ENCODE measurements at places on chromosomes 12 and 14.

DNA sequence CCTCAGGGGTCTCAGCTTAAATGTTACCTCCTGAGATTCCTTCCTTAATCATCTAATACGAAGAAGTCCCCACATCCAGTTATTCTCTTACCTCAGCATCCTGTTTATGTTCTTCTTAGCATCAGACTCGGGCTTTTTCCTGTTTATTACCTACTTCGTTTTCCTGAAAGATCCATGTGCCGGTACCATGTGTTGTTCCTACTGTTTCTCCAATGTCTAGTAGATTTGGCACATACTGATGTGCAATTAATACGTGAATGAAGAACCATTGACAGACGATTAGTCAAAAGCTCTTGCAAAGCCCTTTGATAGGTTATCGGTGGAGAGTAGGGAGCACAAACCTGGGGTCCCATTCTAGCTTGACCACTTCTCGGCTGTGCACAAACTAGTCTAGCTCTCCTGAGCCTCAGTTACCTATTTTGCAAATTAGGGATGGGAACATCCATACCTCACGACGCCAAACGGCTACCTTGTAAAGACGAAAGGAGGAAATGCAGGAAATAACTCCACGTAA is 735 bp upstream of the MAPKAPK5 start:
- DNase-seq = no peak

DNA sequence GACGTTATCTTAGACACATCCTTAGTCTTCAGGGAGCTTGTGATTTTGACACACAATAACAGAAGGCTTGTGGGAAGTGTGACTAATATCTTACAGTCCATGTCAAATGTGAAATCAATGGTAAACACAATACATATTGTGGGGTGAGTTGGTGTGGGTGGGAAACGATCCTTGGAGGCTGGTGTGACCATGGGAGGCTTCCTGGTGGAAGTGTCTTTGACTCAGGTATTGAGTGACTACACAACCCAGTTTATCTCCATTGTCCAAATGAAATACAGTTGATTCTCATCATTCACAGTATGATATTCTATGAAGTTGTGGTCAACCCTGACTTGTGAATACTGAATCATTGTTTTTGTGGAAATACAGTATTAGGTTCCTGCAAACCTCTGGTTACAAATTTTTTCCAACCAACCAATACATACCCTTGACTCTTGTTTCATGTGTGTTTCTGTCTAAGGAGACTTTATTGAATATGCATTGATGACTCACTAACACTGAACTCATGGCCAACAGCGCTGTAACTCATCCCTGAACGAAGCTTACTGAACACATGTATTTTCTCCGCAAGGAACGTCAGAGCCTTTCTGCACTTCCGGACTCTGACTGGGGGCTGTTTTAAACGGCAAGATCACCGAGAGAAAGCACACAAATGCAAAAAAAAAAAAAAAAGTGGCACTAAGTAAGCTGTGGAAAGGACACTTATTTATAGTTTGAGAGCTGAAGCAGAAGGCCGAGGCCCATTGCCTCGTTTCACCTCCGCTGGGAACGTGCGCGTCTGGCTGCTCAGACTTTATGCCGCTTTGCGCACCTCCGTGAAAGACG is 59.0 kb downstream of the CLMN start:
- DNase-seq = no peak

DNA sequence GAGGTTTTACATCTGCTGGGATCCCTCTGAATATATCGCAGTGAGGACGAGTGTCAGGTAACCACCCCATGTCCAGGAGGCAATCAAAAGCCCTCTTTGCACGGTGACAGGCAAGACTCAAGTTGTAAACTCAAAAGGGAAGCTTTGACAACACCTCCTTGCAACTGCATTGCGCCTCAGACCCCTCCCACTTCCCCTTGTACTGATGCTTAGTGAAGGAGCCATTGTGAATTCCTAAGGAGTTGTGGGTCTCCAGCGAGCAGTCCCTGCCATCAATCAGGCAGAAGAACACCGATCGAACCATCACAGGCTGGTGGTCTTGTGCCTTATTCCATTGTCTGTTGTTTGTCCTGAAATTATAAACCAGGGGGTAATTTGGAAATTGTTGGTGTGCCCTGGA is 112.6 kb downstream of the CCDC60 start:
- no peak for DNase-seq

DNA sequence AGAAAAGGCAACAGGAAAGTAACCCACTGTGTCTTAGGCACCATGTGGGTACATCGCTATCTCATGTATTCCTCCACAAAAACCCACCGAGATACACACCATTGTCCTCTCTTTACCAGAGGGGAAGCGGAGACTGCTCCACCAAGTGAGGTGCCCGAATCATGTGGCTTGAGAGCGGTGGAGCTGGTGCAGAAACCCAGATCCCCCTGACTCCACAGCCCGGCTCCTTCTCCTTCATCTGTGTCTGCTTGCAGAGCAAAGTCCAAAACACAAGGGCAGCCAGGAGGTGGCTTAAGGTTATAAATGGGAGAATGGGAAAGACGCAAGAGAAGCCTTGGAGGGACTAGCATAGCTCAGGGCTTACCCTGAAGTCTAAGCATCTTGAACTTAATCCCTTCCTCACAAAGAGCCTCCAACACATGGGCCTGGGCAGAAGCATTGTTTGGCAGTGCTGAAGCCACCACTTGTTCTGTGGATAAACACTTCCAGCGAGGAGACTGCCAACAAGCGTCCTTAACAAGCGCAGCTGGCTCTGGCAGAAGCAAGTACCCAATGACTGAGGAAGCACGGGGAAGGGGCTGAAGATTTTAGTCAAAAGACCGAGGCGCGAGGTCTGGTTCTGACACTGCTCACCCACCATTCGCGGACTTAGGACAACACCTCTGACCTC is 83.0 kb downstream of the TTC7B start:
- no peak for DNase-seq

GRCh38 chr12:73383584-73384222 is 1111.5 kb downstream of the TRHDE start:
- DNase-seq = no peak

DNA sequence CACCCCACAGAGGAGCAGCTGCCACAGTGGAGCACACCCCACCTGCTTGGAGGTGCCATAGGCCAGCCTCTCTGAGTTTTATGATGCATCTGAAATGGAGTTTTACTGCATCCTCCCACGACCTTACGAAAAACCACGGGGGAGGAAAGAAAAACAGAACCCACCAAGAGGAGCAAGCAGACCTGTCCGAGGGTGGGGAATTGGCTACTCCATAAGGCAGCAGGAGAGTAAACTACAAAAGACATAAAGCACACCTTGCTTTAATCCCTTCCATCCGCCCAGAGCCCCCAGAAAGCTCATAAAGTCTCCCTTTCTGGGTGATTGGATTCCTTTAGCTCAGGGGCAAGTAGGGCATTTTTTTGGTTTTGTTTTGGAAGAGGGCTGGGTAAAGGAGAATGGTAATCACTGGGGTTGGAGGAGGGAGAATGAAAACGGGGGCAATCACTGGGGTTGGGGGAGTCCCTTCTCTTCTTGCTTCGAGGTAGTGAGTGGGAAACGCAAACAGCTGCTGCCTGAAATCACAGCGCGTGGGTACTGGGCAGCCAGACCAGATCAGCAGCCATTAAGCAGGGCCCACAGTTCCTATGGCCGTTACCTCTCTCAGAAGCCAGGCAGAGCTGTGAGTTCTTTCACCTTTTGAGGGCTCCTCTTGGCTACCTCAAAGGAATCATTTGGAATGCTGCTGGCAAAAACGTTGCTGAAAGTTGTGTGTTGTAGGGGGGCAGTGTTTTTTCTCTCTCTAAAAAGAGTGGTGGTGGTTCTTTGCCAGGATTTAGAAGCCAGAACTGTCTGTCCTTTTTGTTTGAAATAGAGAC is 433.6 kb downstream of the ZFP36L1 start:
- DNase-seq = no peak

DNA sequence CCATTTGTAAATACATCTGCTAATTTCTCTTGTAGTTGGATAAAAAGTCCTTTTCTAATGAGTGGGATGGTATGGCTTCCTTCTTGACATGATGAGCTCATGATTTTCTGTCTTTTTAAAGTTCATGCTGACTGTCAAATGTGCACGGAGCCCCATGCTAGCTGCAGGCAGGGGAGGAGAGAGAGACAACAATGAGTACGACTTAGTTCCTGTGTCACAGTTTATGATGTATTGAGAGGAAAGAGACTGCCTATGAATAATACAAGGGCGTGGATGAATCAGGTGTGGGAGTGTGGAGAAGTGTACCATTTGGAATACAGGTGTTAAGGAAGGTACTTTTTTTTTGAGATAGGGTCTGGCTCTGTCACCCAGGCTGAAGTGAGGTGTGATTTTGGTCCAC is 10.7 kb upstream of the TBC1D30 start:
- no peak for DNase-seq

- no peak for DNase-seq
Measured at GRCh38 chr12:9867531-9867930, 1.6 kb downstream of the CLEC2B start.

- no peak for DNase-seq
Measured at GRCh38 chr14:37721976-37722659, 126.7 kb downstream of the TTC6 start.

DNA sequence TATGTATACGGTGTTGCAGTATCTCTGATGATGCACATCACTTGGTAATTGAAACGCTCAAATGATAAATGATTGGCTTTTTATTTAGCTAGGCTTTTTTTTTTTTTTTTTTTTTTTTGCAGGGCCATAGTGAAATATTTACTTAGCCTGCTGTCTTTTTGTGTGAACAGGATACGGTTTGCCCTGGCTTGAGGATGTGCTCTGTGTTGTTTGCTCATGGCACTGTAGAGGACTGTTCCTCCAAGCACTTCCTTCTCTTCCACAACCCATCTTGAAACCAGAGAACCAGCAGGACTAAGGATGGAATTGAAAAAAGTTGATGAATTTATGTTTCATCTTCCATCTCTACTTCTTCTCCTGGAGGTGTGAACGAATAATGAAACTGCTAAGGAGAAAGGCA is 15.5 kb upstream of the SSPN start:
- no peak for DNase-seq

DNA sequence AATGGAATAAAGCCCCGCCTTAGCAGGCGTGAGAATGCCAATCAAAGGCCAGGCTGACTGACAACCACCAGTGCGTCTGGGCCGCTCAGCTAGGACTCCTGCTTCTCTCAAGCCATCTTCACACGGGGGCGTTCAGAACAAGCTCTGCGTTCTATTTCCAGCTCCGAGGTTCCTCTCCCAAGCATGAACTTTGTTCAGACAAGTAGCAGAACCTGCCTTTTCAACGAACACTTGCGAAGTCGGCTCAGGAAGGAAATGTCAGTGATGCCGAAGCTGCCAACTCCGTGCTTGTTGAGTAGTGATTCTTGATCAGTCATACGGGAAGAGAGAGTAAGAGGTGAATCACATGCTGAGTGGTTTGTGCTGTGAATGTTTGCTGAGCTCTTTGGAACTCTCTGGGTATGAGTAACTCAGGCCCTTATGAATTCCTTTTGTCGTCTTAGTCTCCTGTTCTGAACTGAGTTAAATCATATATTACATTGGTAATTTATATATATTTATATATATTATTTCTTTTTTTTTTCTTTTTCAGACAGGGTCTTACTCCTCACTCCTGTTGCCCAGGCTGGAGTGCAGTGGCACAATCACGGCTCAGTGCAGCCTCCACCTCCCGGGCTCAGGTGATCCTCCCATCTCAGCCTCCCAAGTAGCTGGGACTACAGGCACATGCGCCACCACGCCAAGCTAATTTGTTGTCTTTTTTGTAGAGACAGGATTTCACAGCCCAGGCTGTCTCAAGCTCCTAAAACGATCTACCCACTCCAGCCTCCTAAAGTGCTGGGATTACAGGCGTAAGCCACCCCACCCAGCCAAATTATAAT is 29.4 kb upstream of the BCL7A start:
- DNase-seq = peak; percentile 71

DNA sequence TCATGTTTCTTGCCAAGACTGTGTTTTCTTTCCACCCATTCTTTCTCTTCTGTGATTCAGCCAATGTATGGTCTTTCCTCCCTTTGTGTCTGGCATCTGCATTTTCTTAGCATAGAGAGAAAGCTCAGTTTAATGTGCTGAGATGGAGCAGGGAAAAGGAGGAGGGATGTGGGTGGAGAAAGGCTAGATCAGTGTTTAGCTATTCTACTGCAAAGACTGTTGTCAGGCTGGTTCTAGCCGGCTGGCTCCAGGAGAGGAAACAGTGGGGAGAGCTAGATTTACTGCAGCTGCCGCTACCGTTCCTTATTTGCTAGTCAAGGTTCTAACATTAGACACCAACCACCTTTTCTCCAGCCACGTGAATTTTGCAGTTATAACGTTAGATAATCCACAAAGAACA is 5.2 kb upstream of the RIMKLB start:
- DNase-seq = no peak

DNA sequence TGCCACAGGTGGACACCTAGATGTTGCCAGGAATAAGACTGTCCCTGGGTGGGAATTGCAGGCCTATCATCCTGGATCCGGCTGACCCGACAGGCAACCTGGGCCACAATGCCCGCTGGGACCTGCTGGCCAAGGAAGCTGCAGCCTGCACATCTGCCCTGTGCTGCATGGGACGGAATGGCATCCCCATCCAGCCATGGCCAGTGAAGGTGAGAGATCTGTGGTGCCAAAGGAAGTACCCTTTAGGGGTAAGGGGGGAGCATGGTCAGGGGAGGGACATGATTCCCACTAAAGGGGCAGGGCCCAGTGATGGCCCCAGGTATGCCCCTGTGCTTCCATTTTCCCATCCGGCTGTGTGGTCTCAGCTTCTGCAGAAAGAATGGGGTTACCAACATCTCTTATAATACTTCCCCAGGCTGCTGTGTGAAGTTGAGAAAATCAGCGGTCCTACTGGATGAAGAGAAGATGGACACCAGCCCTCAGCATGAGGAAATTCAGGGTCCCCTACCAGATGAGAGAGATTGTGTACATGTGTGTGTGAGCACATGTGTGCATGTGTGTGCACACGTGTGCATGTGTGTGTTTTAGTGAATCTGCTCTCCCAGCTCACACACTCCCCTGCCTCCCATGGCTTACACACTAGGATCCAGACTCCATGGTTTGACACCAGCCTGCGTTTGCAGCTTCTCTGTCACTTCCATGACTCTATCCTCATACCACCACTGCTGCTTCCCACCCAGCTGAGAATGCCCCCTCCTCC is 8.6 kb upstream of the OAS2 start:
- no peak for DNase-seq

DNA sequence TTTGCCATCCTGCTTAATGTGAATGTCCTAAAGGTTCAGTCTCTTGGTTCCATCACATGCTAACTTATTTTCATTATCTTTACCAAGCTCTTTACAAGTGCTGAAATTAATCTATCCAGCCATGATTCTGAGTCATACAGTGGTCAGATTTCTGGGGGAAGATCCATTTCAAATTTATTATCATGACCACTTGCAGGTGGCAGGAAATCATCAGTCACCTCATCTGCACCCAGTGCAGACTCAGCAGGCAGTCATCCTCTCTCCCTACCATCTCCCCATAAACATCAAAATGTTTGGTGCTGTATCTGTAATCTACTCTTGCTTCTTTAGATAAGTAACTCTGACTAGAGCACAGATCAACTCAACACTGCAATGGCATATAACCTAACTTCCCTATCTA is 23.5 kb downstream of the ATG14 start:
- DNase-seq = no peak
